ENCODE measurements at places on chromosomes 13 and 19.

DNA sequence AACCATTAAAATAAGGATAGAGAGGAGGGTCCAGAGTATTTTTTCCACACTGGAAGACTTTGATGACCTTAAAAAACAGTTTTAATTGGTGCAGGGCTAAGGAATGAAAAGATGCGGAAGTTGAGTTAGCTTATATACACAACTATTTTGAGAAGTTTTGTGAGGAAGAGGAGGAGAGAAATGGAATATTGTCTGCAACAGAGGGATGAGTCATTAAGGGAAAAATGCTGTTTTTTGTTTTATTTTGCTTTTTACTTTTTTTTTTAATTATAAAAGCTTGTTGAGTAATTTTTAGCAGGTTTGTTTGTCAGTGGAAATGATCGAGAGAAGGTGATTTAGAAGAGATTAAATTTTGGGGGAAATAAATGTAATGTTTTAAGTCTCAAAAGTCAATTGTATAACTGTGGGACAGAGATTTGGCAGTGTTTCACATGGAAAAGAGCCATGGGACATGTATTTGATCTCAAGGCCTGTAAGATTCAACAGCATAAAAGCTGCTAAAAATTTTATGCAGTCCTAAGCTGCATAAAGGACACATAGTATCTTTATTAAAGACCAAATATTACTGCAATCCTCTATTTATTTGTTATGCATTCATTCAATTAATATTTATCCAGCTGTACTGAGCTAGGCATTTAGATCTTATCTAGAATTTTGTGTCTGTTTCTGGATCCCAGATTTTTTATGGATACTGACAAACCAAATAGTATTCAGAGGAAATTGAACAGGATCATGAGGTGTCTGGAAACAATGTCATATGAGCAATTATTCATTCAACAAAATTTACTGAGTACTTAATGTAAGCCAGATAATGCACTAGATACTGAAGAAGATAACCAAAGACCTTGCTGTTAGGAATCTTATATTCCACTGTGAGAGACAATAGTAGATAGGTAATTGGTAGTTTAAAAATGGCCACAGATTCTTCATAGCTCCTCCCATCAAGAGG is 72.7 kb downstream of the DNAJC15 start:
- DNase-seq = no peak

- DNase-seq = no peak
These were observed 36.7 kb downstream of the ZAR1L start for GRCh38 chr13:32278426-32278825.

GRCh38 chr13:20998649-20999415 is 62.6 kb downstream of the LATS2 start:
- no peak for DNase-seq

GRCh38 chr19:35462476-35462953 is 14.5 kb downstream of the FFAR2 start:
- DNase-seq = no peak

GRCh38 chr13:75390229-75390628 is 91.7 kb downstream of the TBC1D4 start:
- no peak for DNase-seq

All from GOT3 (cell line).